ENCODE measurements at places on chromosomes 2 and 18. TPM values are rescaled to one million over a fixed set of nuclear protein-coding genes. Genes with fewer than 3 reads are reported as not detected.

GRCh38 chr2:85215448-85216401, 82.5 kb downstream of the TCF7L1 start:
- no peak overlapping the region for H3K4me3 ChIP-seq
- no peaks in the 10 kb centered on the region for H3K36me3 ChIP-seq
- H3K4me1 ChIP-seq, result no peaks in the 10 kb centered on the region
- no peak for DNase-seq
- peaks cover 4% of the 10 kb centered on the region for H3K27me3 ChIP-seq

- H3K27me3 ChIP-seq, result no peaks in the 10 kb centered on the region
- no peak overlapping the region for H3K4me3 ChIP-seq
- no peak for DNase-seq
- no peaks in the 10 kb centered on the region for H3K36me3 ChIP-seq
These were observed 728.8 kb upstream of the PIK3C3 start for GRCh38 chr18:41226186-41226585.

DNA sequence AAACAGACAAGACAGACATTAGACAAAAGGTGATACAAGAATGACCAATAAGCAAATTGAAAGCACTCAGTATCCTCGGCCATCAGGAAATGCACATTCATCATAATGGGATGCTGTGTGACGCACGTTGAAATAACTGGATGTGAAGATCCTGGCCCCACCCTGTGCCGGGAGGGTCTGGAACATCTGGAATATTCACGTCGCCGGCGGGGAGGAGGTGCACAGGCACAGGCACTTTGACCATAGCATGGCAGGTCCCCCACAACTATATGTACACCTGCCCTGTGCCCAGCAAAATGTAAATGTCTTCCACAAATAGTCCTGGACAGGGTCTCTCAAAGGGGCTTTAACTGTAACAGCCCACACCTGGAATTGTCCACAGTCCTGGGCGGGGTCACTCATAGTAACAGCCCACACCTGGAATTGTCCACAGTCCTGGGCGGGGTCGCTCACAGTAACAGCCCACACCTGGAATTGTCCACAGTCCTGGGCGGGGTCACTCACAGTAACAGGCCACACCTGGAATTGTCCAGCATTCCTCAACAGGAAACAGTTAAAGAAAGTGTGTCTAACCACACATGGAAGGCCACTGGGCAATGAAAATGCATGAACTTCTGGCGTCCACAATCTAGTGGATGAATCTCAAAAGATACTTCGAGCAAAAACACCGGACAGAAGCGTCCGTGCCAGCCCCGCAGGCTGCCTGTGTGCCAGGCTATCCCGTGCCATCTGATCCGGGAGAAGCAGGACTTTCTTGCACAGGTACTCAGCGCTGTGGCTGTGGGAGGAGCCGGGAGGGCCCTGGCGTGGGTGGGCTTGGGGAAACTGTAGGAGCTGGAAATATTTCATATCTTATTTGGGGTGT, 113.4 kb downstream of the RTP5 start:
- no peaks in the 10 kb centered on the region for H3K36me3 ChIP-seq
- no peaks in the 10 kb centered on the region for H3K27me3 ChIP-seq
- H3K4me3 ChIP-seq, result no peak overlapping the region
- H3K27ac ChIP-seq, result no peak overlapping the region
- H3K4me1 ChIP-seq, result peaks cover 16% of the 10 kb centered on the region

- H3K36me3 ChIP-seq, result no peaks in the 10 kb centered on the region
- no peak for DNase-seq
- H3K27me3 ChIP-seq, result no peaks in the 10 kb centered on the region
- H3K4me3 ChIP-seq, result no peak overlapping the region
These were observed 107.5 kb downstream of the GULP1 start for GRCh38 chr2:188399159-188399558.

The POTEI gene
- not detected for total RNA-seq

- no peaks in the 10 kb centered on the region for H3K36me3 ChIP-seq
- DNase-seq, result no peak
- H3K27me3 ChIP-seq, result no peaks in the 10 kb centered on the region
- no peak overlapping the region for H3K27ac ChIP-seq
- no peaks in the 10 kb centered on the region for H3K4me1 ChIP-seq
- H3K4me3 ChIP-seq, result no peak overlapping the region
These were observed 196.8 kb downstream of the SLC8A1 start for GRCh38 chr2:40255103-40255502.

DNA sequence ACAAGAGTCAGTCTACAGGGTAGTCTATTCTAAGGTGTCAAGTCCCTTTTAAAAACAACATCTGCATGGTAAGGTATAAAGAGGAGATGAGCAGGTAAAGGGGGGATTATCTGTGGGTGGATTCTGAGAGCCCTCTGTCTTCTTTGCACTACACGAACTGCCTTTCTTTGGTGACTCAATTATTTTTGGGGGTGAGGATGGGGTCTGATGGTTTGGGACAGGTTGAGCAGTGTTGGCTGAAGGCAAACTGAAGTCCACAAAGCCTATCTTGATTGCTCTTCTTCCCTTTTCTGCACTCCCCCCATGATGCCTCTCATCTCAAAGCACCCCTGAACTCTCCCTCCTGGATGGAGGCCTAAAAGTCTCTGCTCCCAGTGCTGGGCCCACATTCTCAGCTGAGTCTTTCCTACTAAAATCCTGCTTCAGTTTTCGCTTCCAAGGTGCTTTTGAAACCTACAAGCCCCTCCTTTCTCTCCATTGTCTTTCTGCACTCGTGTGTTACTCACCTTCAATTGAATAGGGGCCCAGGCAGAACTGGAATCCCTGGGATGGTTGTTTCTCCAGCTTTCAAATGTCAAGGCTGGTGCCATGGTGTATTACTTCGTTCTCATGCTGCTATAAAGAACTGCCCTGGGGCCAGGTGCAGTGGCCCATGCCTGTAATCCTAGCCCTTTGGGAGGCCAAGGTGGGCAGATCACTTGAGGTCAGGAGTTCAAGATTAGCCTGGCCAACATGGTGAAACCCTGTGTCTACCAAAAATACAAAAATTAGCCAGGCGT, 64.3 kb downstream of the PRKCE start:
- no peak for DNase-seq
- no peaks in the 10 kb centered on the region for H3K4me1 ChIP-seq
- H3K36me3 ChIP-seq, result no peaks in the 10 kb centered on the region
- H3K27me3 ChIP-seq, result no peaks in the 10 kb centered on the region
- H3K27ac ChIP-seq, result no peak overlapping the region

The ASAP2 gene
- total RNA-seq, result 0.38 TPM

GRCh38 chr2:5677133-5677532, 15.1 kb upstream of the SOX11 start:
- DNase-seq, result no peak
- H3K4me1 ChIP-seq, result no peaks in the 10 kb centered on the region
- H3K36me3 ChIP-seq, result no peaks in the 10 kb centered on the region
- no peak overlapping the region for H3K27ac ChIP-seq

The RPRM gene
- total RNA-seq, result not detected

The RESP18 gene
- total RNA-seq, result not detected

DNA sequence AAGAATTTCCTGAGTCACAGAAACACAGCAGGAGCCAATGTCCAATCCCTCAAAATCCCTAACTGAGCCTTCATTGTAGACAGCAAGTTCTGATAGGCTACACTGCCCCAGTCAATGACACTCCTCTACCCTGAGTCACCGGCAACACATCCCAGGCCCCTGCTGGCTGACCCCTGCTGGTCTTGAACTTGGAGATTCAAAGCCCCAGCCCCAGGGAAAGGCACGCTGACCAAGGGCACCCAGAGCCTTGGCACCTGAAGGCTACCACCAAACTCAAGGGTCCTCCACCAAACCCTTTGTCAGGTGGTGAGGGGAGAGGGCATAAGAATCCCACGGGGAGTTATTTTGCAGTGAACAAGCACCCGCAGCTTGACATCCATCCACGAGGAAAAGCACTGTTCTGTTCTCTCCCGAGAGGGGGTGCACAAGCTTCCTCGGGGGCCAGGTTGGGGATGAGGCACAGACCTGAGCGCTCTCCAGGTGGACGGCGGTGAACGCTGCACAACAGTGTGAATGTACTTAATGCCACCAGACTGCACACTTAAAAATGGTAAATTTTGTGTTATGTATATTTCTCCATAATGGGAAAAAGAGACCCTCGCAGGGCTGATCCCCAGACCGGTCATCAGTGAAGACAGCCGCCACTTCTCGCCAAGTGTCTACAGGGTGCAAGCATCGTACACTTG, 46.9 kb downstream of the TFCP2L1 start:
- no peaks in the 10 kb centered on the region for H3K36me3 ChIP-seq
- H3K4me3 ChIP-seq, result no peak overlapping the region
- no peak overlapping the region for H3K27ac ChIP-seq
- no peak for DNase-seq
- no peaks in the 10 kb centered on the region for H3K27me3 ChIP-seq

The CUL3 gene
- total RNA-seq, result 100 TPM

The POTEE gene
- 0.49 TPM for total RNA-seq

GRCh38 chr18:23143016-23143814, 7.9 kb downstream of the CABLES1 start:
- H3K27ac ChIP-seq, result no peak overlapping the region
- H3K36me3 ChIP-seq, result no peaks in the 10 kb centered on the region
- no peaks in the 10 kb centered on the region for H3K4me1 ChIP-seq
- no peak overlapping the region for H3K4me3 ChIP-seq
- no peak for DNase-seq

DNA sequence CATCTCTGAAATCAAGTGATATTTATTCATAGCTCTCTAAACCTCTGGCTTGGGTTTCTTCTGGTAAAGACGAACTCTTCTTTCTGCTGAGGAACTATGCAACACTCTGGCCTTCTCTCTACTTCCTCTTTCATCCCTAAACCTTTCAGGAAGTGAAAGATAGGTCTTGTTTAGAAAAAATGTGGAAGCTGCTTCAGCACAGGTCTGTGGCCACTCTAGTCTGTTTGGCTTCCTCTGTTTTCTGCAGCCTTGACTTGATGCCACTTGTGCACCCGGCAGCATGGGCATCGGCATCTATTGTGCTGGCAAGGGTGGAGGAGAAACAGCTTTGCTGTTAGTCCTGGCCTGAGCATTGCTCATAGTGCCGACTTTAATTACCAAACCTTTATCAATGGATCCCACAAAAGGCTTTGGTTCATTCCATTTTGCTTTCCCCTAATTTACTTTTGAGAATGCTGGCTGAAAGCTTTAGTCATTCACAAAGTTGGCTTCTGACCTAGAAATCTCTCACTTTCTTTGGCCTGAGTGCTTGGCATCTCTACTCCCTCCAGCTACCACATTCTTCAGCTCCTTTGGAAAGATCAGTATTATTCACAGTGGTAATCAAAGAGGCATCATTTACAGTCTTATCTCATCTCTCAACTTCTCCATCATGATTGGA, 32.0 kb upstream of the GPR39 start:
- no peaks in the 10 kb centered on the region for H3K36me3 ChIP-seq
- no peaks in the 10 kb centered on the region for H3K27me3 ChIP-seq
- no peak for DNase-seq
- no peak overlapping the region for H3K27ac ChIP-seq

The HOXD12 gene
- not detected for total RNA-seq

GRCh38 chr2:240991378-240992263, 6.8 kb upstream of the SNED1 start:
- no peak overlapping the region for H3K4me3 ChIP-seq
- no peaks in the 10 kb centered on the region for H3K36me3 ChIP-seq
- H3K27me3 ChIP-seq, result no peaks in the 10 kb centered on the region
- H3K27ac ChIP-seq, result no peak overlapping the region
- no peaks in the 10 kb centered on the region for H3K4me1 ChIP-seq

- no peaks in the 10 kb centered on the region for H3K27me3 ChIP-seq
- H3K36me3 ChIP-seq, result no peaks in the 10 kb centered on the region
- no peak overlapping the region for H3K4me3 ChIP-seq
- no peak overlapping the region for H3K27ac ChIP-seq
- H3K4me1 ChIP-seq, result no peaks in the 10 kb centered on the region
These were observed 123.7 kb downstream of the MYO3B start for GRCh38 chr2:170301626-170302025.

- H3K4me3 ChIP-seq, result no peak overlapping the region
- no peak overlapping the region for H3K27ac ChIP-seq
- peaks cover 8% of the 10 kb centered on the region for H3K4me1 ChIP-seq
- H3K36me3 ChIP-seq, result peaks cover 56% of the 10 kb centered on the region
- no peak for DNase-seq
These were observed 8.2 kb downstream of the SMARCAL1 start for GRCh38 chr2:216420367-216421101.

The PID1 gene
- total RNA-seq, result not detected

- no peaks in the 10 kb centered on the region for H3K36me3 ChIP-seq
- H3K4me1 ChIP-seq, result no peaks in the 10 kb centered on the region
- H3K27ac ChIP-seq, result no peak overlapping the region
- no peaks in the 10 kb centered on the region for H3K27me3 ChIP-seq
- H3K4me3 ChIP-seq, result no peak overlapping the region
These were observed 132.1 kb downstream of the SH3RF3 start for GRCh38 chr2:109260886-109261700.

The SERPINB3 gene
- total RNA-seq, result not detected
